Activated CD4-positive, alpha-beta T cell treated with anti-CD3 and anti-CD28 coated beads for 24 hours (primary cell): ENCODE measurements at places on chromosomes 12 and 14.

GRCh38 chr14:66541627-66542026, 33.7 kb downstream of the GPHN start:
- DNase-seq = no peak

- no peak for DNase-seq
Measured at GRCh38 chr12:45475594-45475993, 253.9 kb upstream of the ARID2 start.

GRCh38 chr12:49008943-49009342, 9.6 kb downstream of the PRKAG1 start:
- DNase-seq = no peak

DNA sequence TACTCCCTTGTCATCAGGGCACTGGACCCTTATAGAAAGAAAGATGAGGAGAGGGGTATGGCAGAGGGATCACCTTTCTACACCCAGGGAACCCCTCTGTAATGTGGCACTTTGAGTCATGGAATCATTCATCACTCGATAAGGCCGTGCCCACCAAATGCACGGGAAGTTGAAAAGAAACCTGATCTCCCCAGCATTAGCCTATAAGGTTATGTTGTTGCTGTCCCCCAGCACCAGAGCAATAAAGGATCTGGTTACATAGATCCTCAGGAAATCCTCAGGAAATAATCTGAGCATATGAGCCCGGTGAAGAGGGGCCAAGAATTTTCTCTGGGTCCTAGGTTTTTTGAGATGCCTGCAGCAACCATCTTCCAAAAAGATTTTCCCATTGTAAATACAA, 148.8 kb upstream of the CRY1 start:
- DNase-seq = no peak

- DNase-seq = no peak
Measured at GRCh38 chr12:98185606-98186005, 329.8 kb upstream of the TMPO start.

- no peak for DNase-seq
Measured at GRCh38 chr14:76953311-76953945, 75.1 kb downstream of the IRF2BPL start.

- no peak for DNase-seq
Measured at GRCh38 chr12:60107992-60108391, 512.2 kb downstream of the SLC16A7 start.

DNA sequence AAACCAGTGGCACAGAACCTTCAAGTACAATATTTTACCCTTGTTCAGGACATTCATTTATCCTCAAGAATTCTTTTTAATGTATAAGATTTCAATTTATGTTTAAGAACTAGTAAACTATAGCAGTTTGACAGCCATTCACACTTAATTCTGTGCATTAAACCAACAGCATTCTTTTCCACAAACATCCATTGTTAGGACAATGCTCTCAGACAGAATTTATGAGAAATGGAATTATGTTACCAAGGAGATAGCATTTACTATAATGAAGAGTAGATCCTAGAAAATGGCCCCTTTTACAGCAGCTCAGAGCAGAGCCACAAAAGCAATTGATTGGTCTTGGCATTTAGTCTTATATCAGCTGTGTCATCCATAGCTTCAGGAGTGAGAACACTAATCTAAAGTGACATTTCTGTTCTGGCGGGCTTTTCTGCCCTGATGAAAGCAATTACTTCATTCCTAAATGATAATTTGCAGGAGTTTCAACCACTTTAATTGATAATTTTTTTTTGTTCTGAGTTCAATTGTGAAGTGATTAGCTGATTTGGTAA, 268.9 kb downstream of the NPAS3 start:
- no peak for DNase-seq

DNA sequence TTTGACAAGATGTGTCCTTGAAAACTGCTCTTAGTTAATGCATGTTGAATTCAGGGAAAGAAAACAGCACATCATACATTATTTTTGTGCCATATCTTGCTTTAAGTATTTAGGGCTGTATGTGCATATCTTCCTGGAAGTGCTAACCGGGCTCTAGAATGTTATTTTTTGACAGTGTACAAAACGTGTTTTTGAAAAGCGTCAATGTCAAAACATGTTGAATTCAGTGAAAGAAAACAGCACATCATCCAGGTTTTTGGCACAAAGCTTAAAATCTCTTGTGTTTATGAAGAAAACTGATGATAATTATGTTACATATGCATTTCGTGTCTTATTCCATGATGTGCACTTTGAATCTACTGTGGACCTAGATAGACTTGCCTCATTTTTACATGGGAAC, 82.7 kb downstream of the ASCL4 start:
- DNase-seq = no peak

- DNase-seq = no peak
Measured at GRCh38 chr14:23469906-23470403, 452 bp downstream of the NGDN start.

GRCh38 chr12:132924356-132924755, 31.8 kb downstream of the ZNF605 start:
- DNase-seq = no peak

GRCh38 chr12:110105986-110106385, 18.2 kb upstream of the IFT81 start:
- DNase-seq = no peak

GRCh38 chr14:28599191-28599590, 167.4 kb upstream of the FOXG1 start:
- no peak for DNase-seq

DNA sequence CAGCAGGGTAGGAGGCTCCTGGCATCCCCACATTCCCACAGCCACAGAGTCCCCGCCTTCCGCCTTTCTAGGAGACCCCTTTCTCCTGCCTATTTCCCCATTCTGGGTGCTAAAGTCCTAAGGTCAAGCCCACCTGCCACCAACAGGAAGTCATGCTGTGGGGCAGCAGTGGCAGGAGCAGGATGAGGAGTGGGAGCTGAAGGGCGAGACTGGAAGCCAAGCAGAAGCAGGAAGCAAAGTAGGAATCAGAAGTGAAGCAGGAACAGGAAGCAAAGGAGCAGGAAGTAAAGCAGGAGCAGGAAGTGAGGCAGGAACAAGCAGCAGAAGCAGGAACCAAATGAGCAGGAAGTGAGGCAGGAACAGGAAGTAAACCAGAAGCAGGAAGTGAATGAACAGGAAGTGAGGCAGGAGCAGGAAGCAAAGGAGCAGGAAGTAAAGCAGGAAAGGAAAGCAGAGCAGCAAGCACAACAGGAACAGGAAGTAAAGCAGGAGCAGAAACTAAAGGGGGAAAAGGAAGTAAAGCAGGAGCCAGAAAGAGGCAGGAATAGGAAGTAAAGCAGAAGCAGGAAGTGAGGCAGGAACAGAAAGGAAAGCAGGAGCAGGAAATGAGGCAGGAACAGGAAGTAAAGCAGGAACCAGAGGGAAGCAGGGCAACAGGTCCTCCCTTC, 38.3 kb upstream of the RIMBP2 start:
- no peak for DNase-seq

DNA sequence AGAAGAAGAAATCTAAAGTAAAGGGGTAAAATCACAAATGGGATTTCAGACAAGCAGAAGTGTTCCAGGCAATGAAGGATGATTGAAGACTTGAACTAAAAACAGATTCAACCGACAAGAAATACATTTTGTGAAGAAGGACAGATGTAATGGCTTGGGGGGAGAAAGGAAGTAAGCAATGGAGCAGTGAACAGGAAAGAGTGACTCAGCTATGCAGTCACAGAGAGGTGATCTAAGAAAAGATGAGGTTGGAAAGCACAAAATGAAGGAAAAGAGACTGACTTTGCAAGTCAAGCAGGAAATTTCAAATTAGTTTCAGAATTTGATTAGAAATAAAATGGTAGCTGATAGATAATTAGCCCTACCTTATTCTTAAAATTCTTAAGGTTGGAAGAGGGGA, 66.5 kb downstream of the PUS7L start:
- DNase-seq = no peak

GRCh38 chr12:109449845-109450532, 27.1 kb downstream of the KCTD10 start:
- DNase-seq = no peak

DNA sequence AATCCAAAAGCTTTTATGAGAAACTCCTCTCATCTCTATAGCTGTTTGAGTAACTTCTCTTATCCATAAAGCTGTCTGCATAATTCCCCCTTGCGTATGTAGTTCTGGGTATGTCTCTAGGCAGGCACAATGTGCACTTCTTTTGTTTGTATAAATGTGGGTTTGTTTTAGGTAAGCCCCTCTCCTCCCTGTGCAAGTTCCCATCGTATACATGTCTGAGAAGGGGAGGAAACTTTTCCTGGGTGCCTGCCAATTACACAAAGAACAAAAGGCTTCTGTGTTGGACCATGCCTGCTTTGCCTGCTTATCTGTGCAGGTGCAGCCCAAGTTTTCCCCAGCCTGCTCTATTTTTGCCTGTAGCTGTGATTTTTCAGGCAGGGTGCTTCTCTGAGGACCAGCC, 96.7 kb downstream of the CCER1 start:
- no peak for DNase-seq

DNA sequence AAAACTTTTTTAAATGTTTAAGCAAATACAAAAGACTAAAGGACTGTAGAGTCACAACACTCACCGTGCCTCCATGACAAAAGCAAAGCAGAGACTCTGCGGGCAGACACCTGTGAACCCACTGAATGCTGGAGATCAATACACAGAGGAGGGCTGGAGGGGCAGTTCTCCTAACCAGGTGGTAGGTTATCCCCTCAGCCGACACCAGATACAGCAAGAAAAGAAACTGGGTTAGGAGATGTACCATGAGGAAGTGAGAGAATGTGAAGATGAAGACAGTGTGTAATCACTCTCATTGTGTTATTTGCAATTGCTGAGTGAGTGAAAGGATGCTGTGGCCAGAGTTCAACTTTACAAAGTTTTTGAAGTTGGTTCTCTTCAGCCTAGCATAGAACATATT, 480.3 kb downstream of the BCL11B start:
- no peak for DNase-seq

DNA sequence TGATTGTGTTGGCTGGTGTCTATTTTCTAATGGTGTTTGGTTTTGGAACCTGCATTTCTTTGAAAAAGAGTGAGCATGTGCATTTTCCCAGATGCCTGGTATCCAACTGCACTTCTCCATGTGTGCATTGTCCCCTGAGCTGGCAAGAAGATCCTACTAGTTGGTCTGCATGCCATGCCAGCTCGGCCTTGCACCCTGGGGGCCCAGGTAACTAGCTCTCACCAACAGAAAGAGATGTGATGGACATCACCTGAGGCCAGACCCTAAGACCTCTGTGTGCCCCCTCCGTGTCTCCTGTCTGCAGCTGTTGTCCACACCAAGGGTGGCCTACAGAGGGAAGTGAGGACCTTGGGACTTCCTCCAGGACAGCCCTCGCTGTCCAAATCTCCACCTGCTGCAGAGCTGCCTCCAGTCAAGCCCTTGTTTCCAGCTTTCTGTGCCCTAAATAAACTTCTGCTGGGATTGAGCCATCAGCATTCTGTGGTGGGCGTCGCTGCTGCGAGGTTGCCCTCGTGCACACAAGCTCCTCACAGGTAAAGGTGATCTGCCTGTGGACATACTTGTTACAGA, 30.1 kb upstream of the GPR132 start:
- no peak for DNase-seq

DNA sequence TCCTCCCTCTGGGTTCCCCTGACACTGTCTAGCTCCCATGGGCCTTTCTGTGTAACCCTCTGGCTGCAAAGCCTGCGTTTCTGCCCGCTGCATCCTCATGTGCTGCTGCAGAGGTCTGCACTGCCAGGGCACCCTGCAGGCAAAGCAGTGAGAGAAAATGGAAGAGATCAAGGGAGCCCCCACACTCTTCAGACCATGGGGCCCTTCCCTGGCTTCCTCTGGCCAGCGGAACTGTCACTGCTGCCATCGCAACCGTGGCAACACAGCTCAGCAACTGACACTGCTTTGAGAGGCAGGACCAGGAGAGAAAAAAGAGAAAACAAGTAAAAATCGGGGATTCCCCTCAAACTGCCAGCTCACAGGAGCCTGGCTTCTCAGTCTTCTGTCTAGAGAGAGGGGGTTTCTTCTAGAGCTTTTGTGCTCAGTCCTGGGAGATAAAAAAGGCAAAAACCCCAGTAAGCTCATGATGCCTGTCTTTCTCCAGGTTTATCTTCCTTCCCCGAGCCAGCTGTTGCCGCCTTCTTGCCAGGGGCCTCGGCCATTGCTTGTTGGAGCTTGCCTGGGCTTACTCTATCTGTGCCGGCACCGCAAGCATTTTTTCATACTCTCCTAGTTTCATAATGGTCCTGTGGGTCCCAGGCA, 38.9 kb downstream of the C14orf132 start:
- DNase-seq = no peak

DNA sequence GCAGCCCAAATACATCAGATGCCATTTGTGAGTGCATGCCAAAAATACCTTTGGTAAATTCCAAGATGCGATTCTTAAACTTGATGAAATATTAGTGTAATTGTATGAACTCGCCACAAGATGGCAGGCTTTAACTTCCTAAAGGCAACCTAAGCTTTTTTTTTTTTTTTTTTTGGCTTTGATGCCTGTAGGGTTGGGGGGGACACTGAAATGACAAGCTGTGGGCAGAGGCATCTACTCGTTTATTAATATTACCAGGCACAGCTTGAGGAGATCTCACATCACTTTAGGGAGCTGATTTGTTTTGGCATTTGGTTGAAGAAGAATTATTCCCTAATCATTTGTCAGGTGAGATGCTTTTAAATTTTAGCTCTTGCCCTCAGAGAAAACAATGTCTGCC, 126.7 kb upstream of the CCDC196 start:
- DNase-seq = no peak

- no peak for DNase-seq
Measured at GRCh38 chr14:49196327-49196726, 389.9 kb downstream of the RPS29 start.

DNA sequence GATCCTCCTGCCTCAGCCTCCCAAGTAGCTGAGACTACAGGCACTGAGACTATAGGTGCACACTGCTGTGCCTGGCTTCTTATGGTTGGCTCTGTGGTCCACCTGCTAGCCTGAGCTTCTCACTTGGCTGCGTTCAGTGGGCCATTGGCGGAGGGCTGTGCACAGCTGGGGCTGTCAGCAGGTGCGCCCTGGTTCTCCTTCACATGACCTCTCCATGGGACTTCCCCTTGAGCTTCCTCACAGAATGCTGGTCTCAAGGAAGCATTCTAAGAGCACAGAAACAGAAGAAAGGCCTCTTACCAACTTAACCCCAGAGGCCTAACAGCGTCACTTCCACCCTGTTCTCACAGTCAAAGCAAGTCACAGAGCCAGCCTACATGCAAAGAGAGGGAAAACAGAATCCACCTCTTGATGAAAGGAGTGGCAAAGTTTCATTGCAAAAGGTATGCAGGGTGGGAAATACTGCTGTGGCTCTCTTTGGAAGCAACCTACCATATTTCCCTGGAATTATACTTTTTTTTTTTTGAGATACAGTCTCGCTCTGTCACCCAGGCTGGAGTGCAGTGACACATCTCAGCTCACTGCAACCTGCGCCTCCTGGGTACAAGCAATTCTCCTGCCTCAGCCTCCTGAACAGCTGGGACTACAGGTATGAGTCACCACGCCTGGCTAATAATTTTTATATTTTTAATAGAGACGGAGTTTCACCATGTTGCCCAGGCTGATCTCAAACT, 9.3 kb downstream of the RILPL2 start:
- no peak for DNase-seq

- no peak for DNase-seq
Measured at GRCh38 chr14:104523546-104523935, 56.0 kb upstream of the C14orf180 start.
